ENCODE measurements at places on chromosomes 11 and 22. TPM values are rescaled to one million over a fixed set of nuclear protein-coding genes. Genes with fewer than 3 reads are reported as not detected.

- DNase-seq = peak; percentile 95
These were observed 14.4 kb downstream of the PPM1F start for GRCh38 chr22:21938071-21938822.

- no peak for DNase-seq
These were observed 203.7 kb downstream of the CTTN start for GRCh38 chr11:70601861-70602538.

GRCh38 chr22:49887702-49888101, 30.5 kb downstream of the ALG12 start:
- DNase-seq = no peak

- DNase-seq = no peak
These were observed 18.9 kb downstream of the TSPAN32 start for GRCh38 chr11:2320568-2321310.

The YPEL4 gene
- total RNA-seq = 2.3 TPM

DNA sequence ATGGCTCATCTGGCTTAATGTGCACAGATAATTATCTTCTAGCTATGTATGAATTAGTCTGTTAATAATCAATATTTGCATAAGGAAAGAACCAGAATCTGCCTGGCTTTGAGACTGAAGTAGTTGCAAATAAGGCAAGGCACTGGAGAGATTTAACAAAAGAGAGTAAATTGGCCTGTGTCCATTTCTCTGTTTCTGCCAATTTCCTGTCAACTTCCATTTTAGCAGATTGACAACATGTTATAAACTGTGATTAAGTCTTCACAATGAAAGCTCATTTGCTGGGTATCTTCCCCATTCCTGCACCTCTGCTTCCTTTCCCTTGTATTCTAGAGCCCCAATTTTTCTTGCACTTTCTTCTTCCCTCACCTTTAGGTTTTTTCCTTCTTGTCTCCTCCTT, 5.3 kb upstream of the TMEM123 start:
- DNase-seq = no peak

DNA sequence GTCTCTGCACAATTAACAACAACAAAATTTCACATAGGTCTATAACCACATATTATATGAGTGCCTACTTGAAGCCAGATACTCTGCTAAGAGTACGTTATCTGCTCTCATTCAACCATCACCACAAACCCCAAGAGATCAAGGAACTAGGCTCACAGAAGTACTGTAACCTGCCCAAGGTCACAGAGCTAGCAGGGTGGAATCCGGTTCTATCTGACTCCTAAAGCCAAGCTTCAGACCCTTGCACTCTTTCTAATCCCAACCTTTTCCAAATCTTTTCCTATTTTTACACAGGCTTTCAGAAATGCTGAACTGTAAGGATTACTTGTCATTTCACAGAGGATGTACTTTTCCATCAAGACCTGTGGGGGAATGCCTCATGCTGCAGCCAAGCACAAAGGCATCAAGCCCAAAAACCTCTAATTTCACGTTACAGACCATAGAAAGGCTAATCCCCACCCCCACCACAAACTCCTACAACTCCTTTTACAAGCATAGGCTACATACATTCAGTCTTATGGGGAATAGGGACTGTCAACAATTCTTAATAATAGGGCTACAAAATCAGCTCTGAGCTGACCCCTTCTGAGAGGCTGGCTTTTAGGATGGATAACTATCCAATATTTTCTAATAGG, 927 bp downstream of the PRCP start:
- no peak for DNase-seq

All from left lung (tissue), 14 donors.